Neural progenitor cell (in vitro differentiated cells): ENCODE measurements at places on chromosomes 1 and 21.

GRCh38 chr1:1114431-1114830, 1.5 kb downstream of the C1orf159 start:
- no peak for DNase-seq

- peak; percentile 55 for DNase-seq
These were observed 24.4 kb upstream of the CLDN14 start for GRCh38 chr21:36504067-36505058.

DNA sequence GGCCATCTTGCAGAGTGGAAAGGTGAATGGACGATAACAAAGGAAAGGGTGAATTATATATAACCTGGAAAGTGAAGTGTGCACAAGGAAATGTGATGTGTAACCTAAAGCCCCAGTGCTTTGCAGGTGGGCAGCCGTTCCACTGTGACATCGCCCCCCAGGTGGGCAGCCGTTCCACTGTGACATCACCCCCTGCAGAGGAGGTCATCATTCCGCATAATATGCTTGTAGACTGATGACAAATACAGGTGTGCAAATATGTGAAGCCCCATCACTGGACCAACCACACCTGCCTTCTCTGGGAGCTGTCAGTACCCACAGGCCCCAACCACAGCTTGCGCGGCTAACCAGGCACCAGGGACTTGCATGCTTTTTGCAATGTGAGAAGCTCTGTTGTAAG, 4.7 kb upstream of the ZNF496 start:
- no peak for DNase-seq

GRCh38 chr1:161061419-161061818, 8.3 kb downstream of the ARHGAP30 start:
- DNase-seq, result no peak

GRCh38 chr1:212968368-212968863, 18.1 kb downstream of the VASH2 start:
- DNase-seq, result no peak

GRCh38 chr1:160261556-160261892, 825 bp downstream of the DCAF8 start:
- DNase-seq, result peak; percentile 56

DNA sequence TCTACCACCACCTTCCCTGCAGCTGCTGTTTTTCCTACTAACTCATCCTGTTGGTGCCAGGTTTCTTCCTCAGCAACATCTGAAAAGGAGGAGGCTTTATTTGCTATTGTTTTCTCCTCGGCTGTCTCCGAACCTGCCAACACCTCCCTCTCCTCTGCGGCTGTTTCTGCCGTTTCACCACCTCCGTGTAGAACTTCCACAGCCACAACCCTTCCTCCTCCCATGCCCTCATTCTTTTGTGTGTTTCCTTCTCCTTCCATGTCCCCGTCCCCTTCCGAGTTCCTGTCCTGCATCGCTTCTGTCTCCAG, 59.0 kb upstream of the LRRC53 start:
- no peak for DNase-seq
